ENCODE measurements at places on chromosomes 7 and 10.

- peak; percentile 81 for DNase-seq
Observed at GRCh38 chr7:142626420-142627035, 122.7 kb upstream of the PRSS1 start.

DNA sequence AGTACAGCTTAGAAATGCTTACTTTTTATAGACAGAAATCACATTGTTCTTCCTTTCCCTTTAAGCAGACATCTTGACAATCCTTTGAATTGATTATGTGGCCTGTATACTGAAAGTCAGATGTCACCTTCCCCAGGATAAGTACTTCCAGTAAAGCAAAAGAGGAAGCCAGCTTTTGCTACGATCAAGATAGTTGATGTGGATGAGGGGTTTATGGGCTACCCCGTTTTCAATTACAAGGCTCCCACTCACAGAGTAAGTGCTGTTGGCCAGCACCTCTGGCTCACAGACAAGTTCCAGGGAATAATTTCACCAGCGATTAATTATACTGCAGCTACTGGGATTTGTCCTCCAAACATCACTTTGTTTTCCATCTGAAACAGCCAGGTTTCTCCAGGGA, 95.1 kb upstream of the SAMD8 start:
- DNase-seq: no peak

DNA sequence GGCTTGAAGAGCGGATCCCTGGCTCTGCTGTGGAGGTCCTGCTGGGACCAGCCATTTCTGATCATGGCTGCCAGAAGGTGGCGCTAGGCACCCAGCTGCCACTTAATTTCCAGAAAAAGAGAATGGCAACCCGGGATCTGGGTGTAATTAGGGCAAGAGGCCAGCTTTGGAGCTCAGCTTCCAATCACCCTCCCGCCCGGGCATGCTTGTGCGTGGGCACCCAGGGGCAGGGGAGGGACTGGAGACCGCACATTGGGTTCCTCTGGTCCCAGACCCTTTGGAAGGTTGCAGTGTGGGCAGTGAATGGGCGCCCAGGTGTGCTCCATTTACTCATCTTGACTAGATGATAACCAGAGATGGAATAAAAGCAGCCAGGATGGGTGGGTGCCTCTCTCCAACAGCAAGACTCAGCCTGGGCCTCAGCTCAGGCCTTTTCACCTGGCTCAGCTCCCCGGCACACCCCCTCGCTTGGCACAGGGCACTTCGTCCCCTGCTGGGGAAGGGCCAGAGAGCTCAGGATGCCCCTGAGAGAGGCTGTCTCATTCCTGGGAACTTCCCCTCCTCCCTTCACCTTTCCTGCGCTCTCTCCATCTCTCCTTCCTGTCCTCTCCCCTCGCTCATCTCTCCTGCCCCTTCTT, 14.7 kb downstream of the FAM241B start:
- DNase-seq: peak; percentile 50

- no peak for DNase-seq
Observed at GRCh38 chr10:110042181-110042580, 34.4 kb downstream of the ADD3 start.

- no peak for DNase-seq
Observed at GRCh38 chr7:91945476-91945875, 4.8 kb downstream of the AKAP9 start.

GRCh38 chr7:121572615-121573014, 176.5 kb upstream of the FAM3C start:
- DNase-seq: no peak

DNA sequence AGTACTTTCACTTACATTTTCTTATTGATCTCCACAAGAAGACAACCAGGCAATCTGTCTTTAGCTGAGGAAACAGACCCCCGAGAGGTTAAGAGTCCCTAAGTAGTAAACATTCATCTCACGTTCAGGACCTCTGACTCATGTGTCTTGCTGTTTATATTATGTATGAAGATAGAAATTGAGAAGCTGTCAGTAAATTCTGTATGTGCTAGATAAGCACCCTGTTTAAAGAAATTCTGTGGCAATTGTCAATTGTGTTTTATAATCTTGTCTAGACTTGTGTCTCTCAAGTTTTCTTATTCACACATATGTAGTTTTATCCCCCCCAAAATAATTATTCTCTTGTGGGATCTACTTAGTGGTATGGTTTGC, 14.5 kb downstream of the ADK start:
- DNase-seq: no peak

- DNase-seq: no peak
Observed at GRCh38 chr10:20492447-20492846, 404.7 kb downstream of the NEBL start.

- peak; percentile 90 for DNase-seq
Observed at GRCh38 chr10:6201516-6201975, 1.2 kb upstream of the PFKFB3 start.

DNA sequence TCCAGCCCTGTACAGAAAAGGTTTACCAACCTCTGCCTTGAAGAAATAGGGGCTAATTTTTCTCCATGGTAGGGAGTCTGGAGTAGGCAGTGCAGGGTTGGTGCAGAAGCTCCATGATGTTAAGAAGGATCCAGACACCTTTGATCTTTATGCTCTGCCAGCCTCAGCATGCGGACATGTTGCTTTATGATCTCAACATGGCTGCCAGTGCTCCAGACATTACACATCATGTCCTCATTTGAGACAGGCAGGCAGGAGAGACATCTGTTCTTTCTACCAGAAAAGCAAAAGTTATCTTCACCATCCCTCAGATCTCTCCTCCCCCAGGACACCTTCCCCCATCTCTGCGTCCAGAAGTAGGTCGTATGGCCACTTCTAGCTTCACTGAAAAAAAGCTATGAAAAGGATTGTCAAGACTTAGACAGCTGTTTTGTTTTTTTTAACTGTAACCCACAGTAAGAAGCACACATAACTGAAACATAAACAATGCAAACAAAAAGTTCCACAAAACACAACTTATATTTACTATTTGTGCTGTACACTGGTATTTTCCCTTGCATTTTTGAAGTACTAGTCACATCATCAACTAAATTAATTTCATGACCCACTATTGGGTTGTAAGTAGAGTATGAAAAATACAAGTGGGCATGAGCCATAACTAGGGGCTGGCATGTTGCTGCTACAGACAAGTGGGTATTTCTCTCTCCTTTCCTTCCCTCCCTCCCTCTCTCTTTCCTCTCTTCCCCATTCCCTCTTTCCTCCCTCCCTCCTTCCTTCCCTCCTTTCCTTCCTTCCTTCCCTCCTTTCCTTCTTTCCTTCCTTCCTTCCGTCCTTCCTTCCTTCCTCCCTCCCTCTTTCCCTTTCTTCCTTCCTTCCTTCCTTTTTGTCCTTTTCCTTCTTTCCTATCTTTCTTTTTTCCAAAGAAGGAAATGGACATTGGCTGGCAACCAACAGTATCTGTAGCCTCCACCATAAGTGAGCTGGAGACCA, 2.6 kb upstream of the RASSF4 start:
- no peak for DNase-seq

DNA sequence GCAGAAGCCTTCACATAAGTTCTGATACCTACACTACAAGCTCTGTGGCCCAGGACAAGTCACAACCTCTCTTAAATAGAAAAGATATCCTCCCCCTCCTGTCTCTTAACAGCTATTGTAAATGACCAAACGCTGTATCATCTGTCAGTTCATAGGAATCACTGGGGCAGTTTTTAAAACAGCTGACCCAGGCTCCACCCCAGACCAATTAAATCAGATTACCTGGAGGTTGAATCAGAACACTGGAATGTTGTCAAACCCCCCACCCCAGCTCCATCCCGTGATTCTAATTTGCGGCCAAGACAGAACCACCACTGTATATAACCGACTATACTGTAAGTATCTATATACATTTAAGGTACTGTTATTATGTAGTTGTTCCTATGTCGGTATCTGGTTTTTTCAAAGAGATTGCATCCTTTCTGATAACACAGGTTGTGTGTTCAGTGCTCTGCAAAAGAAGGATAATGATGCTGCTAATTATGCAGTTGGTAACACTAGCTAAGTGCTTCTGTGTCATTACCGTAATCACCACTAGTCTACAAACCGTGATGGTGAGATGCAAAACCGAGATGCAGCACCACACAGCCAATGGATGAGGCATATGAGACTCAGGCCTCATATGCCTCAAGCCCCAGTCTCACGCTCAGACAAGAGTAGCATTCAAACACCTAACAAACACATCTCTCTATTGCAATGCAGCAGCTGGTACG, 47.4 kb downstream of the TNS3 start:
- DNase-seq: no peak

DNA sequence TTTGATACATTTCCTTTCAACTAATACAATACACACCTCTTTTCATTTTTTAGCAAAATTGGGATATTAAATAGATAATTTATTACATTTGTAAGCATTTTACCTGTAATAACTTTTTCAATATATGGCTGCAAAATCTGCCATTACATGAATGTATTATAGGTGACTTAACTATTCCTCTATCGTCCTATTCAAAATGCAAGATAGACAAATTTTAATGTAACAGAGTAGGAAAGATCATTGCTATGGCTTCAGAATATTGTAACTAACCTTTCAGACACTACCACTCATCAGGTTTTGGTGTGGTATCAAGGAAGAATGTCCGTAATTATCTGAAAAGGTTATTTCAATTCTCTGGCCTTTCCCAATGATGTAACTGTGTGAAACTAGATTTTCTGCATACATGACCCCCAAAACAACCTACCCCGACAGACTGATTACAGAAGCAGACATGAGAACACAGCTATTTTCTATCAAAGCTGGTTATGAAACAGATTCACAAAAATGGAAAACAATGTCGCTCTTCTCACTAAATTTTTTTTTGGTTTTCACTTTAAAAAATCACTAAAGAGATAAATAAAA, 211.2 kb downstream of the FAM107B start:
- DNase-seq: no peak

DNA sequence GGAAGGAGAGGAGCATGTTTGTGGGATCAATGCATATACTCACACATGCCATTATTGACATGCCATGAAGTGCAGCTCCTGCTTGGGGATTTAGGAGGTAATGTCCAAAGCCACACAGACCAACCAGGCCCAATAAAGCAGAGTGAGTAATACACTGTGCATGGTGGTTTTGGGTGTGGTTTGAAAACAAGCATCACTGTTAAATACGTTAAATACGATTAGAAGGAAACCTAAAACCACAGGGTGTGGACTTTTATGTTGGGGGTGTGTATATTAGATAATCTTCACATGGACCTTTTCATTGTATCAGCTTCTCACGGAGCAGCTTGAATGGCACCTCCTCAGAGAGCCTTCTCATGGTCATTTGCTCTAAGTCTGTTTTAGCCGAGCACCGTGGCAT, 10.4 kb upstream of the EIF3A start:
- DNase-seq: peak; percentile 57

DNA sequence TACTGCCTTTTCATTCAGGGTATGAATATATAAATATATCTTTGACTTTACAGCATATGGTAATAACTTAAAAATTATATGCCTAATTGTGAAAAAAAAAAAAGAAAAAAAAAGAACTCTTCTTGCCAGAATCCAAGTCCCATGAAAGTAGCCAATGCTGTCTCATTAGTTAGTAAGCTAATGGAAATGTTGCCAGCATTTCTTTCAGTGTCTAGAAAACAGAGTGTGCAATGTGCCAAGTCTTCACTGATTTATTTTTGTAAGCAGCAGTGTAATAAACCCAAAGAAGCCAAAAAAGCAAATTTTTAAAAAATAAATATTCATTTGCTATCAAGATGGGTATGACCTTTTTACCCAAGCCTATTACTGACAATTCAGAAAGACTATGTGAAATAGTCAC, 31.1 kb upstream of the LRRN3 start:
- DNase-seq: no peak

DNA sequence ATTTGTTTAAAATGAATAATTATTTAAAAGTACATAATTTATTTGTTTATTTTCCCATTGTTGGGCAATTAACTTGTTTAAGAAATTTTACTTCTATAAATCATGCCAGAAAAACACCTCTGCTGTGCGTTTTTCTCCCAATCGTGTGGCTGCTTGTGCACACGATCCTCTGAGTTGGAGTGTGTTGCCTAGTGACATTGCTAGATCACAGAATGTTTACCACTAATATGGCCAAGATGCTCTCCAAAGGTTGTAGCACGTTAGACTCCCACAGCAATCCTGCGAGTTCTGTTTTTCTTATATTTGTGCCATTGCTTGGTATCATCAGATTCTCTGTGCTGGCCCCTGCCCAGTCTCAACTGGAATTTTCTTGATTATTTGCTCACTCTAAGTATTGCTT, 207.1 kb upstream of the ADCY1 start:
- DNase-seq: no peak

- no peak for DNase-seq
Observed at GRCh38 chr7:99012722-99013121, 131.2 kb downstream of the SMURF1 start.

DNA sequence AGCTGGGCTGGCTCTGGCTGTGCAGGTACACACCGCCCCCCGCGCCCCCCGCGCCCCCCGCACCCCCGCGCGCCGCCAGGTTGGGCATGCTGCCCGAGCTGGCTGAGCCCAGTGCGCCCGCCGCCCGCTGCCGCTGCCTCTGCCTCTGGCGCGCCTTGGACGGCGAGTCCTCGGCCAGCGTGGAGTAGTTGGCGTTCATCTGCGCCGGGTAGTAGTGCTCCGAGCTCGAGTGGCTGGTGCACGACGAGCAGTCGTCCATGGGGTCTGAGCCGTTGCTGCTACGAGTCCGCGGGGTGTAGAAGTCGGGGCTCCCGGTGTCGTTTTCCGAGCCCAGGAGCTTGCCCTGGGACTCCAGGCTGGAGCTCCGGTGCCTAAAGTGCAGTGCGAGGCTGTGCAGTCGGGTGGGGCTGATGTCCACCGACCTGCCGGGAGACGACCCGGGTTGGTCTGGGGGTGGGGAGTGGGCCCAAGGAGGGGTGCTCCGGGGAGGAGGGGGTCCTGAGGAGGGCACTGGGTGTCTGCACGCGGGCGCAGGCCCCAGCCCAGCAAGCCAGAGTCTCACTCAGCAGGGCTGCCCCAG, 70.4 kb downstream of the PRPF18 start:
- DNase-seq: no peak

GRCh38 chr10:132100091-132100481, 34.3 kb downstream of the JAKMIP3 start:
- DNase-seq: no peak

DNA sequence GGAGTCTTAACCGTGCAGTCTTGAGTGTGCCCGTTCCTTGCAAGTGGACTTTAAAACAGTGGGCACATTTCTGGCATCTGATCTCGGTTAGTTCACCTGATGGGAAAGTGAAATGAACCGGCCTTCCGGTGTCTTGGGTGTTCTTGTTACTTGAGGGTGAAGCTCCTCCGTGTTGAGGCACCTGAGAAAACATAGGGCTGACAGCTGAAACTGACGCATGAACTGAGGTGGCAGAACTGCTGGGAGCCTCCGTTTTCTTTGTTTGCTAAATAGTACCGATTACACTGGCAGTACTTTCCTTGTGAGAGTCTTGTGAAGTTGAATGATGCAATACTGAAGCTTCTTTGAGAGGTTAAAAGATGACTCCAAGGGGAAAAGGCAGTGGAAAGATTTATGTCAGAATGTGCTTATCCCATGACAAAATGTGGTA, 62.8 kb upstream of the SAMD8 start:
- DNase-seq: no peak

GRCh38 chr10:110547139-110547761, 20.2 kb upstream of the SMC3 start:
- no peak for DNase-seq
